ENCODE measurements at places on chromosomes 7 and 10.

DNA sequence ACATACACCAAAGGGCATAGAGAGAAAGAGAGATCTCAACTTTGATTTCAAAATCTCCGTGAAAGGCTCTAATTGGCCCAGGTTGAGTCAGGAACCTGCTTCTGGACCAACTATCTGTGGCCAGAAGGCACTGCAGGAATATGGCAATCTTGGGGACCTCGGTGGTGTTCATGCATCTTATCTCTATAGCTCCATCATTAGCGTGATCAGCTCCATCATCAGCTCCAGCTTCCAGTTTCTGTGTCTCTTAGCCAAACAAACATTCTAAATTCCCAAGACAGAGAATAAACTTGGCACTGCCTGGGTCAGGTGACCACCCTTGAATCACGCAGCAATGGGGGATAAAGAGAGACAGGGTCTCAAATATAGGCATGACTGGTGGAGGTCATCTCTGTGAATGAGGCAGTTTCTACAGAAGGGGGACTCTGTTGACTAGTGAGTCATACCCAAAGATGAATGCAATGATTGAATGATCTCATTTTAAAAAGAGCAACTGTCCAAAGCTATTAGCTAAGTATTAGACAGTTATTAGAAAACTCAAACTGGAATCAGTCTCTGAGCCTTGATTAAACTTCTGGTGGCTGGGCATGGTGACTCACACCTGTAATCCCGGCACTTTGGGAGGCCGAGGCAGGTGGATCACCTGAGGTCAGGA lies 5.4 kb upstream of the NRF1 start:
- DNase-seq = no peak

GRCh38 chr10:103490986-103491314 lies 2.6 kb upstream of the NEURL1 start:
- no peak for DNase-seq

GRCh38 chr7:84790882-84791281 lies 396.0 kb downstream of the SEMA3D start:
- no peak for DNase-seq

GRCh38 chr7:143492799-143493739 lies 15.4 kb downstream of the TAS2R41 start:
- no peak for DNase-seq

- DNase-seq = no peak
Measured at GRCh38 chr7:11710377-11710776, 121.6 kb downstream of the THSD7A start.

DNA sequence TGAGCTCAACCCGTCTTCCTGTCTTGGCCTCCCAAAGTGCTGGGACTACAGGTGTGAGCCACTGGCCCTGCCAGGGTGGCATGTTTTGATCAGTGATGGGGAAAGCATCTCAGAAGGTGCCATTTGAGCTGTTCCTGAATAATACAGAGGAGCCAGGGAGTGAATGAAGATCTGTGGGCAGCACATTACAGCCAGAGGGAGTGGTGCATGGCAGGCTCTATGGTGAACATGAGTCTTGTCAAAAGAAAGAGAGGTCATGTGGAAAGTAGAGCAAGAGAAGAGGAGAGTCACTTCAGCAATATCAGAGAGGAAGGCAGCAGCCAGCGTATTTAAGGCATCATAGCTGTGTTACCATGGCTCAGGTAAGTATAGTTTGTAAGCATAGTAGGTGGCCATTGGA lies 275.7 kb upstream of the LRGUK start:
- DNase-seq = no peak

DNA sequence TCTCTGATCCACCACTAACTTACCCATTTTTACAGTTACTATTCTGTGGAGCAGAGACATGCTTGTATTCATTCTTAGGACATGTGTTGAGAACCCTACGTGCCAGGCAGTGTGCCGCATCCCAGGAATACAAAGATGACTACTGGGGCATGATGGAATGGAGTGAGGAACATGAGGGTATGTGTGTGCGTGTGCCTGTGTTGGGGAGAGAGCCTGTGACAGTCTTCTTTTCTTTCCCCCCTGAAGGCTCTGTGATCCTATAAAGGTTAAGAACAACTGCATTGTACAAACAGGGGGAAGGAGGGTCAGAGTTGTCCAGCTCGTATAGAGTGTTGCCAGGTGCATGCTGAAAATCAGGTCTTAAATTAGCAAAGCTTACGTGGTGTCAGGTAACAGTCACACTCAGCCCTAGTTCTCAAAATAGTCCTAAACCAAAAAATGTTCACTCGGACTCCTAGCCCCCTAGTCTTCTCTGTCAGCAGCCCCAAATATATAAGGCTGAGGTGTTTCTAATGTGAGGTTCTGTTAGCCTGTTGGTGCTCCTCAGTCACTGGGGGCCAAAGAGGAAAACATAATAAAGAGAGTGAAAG lies 161.9 kb downstream of the CELF2 start:
- no peak for DNase-seq

DNA sequence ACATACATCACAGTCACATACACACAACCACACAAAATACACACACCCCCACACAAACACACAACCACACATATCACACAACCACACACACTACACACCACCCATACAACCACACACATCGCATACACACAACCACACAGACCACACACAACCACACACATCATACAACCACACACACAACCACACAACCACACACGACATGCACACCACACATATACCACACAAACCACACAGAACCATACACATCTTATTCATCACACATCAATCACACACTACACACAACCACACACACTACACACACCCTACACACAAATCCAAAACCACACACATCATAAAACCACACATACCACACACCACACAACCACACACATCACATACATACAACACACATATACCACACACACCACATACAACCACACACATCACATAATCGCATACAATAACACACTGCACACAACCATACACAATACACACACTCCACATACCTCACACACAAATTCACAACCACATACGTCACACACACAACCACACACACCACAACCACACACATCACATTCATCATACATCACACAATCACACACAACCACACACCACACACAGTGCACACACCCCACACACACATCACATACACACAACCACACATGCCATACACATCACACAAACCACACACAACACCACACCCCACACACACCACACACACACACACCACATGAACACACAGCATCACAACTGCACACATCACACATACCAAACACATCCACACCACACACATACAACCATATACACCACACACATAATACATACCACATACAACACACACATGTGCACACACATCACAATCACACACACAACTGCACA lies 30.4 kb downstream of the GPRIN2 start:
- DNase-seq = no peak

DNA sequence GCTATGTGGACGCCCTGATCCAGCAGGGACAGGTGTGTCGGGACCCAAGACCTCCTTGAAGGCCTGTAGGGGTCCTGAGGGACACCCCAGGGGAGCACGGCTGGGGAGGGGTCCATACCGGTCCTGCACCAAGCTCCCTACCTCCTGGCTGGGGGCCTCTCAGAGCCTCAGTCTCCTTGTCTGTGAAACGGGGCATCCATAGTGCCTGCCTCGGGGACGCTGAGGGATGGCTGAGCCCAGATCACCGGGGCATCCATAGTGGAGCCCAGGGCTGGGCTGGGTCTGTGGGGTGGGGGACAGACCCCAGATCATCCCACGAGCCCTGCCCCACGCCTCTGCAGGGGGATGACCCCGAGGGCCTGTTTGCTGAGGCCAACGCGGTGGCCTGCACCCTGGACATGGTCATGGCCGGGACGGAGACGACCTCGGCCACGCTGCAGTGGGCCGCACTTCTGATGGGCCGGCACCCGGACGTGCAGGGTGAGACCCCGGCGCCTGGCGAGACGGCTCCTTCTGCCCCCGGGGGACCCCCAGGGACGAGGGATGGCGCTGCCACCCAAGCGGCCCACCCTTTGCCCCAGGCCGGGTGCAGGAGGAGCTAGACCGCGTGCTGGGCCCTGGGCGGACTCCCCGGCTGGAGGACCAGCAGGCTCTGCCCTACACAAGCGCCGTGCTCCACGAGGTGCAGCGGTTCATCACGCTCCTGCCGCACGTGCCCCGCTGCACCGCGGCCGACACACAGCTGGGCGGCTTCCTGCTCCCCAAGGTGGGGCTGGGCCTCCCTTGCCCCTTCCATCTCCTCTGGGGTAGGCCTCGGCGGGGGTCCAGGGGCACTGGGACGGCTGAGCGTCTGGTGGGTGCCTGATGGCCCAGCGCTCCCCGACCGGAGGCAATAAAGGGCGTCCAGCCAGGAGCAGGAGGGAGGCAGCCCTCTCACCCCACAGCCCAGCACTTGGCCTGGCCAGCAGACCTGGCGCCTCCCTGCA lies 4.1 kb downstream of the CYP2W1 start:
- DNase-seq = no peak

DNA sequence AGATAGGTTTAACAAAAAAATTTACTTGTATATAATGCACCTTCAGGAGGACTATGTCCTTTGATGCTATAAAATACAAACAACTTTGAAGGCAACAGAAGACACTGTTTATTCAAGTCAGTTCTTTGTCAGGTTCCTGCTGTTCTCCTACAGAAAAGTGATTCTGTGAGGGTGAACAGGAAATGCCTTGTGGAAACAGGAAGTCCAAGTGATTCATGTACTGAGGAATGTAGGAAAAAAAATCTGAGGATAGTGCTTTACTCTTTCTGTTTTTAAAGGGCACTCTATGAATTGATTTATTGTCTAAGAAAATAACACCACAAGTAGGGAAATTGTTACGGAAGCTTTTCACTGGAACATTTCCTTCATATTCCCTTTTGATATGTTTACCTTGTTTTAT lies 171.9 kb downstream of the HDAC9 start:
- DNase-seq = no peak

DNA sequence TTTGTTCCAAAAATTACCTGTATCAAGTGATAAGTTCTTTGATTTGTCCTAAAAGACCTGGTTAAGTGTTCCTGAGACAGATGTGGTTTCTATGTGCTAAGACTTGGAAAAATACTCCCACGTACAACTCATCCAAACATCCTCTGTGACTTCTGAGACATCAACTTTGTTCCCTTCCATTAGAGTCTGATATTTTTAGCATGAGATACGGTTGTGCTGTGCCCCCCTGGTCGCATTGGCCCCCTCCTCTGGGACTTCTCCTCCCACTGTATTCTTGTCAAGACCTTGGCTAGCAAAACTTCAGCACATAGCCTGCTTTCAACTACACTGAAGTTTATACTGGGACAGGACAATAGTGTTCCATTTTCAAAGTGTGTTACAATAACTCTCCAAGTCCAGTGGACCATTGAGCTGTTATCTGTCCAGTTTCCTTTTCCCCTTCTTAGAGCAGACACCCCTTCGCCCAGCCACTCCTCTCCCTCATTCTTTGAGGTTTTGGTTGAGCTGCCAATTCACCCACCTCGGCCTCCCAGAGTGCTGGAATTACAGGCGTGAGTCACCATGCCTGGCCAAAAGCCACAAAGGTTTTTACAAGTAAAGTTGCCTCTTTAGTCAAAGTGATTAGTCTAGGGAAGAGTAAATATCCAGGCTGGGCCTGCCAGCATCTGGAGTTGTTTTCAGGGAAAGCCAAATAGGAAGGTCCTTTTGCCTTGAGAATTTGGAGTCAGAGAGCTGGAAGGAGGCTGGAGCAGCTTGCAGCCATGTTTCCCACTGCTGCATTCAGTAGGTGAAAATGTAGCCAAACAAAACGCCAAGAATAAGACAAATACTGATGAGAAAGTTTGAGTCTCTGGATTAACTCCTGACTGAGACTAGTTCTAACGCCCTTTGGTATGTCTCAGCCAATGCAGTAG lies 17.8 kb upstream of the PDLIM1 start:
- peak; percentile 60 for DNase-seq

GRCh38 chr7:99392659-99393354 lies 15.6 kb downstream of the PDAP1 start:
- peak; percentile 90 for DNase-seq

DNA sequence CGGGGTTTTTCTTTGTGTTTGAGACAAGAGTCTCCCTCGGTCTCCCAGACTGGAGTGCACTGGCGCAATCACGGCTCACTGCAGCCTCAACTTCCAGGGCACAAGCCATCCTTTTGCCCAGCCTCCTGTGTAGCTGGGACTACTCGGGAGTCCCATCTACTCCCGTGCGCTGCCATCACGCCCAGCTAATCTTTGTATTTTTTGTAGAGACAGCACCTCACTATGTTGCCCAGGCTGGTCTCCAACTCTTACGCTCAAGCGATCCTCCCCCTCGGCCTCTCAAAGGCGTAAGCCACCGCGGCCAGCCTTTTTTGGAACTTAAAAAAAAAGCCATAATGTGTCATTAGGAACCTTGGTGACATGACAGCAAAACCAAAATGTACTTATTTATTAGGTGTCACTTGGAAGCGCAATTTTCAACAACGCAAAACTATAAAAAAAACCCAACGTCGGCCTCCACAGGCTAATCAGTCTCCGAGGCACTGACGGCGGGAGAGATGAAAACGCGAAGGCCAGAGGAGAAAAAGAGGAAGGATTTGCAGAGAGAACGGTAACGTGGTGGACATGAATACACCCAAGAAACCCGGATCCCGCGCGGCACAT lies 911 bp upstream of the HNRNPH3 start:
- DNase-seq = peak; percentile 50

DNA sequence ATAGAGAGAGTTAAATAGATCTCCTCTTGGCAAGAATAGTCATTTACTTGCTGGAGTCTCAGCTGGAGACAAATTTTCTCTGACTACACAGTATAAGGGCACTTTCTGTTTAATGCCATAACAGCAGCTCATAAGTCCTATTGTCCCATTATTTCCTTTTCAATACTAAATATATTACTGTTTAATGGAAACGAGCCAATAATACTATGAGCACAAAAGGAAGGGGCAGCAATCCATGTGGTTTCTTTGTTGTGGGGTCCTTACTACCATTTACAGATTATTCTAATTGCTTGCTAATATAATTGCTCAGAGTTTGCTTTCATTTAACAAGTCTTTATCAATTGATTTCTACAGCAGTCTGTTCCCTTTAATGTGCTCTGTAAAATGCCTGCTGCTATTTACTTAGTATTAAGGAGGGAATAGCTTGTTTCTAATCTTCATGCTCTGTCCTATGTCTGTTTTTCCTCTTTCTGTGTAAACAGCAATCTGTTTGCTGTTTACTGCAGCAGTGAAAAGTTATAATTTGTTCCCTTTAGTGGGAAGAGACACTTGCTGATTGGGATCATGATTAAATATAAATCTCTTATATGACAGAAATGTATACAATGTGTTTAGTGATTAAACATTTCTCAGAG lies 296.2 kb upstream of the SMIM30 start:
- no peak for DNase-seq

- peak; percentile 34 for DNase-seq
Measured at GRCh38 chr10:42975558-42976340, 101.1 kb upstream of the RET start.

- DNase-seq = no peak
Measured at GRCh38 chr10:77351386-77351785, 286.2 kb downstream of the KCNMA1 start.

DNA sequence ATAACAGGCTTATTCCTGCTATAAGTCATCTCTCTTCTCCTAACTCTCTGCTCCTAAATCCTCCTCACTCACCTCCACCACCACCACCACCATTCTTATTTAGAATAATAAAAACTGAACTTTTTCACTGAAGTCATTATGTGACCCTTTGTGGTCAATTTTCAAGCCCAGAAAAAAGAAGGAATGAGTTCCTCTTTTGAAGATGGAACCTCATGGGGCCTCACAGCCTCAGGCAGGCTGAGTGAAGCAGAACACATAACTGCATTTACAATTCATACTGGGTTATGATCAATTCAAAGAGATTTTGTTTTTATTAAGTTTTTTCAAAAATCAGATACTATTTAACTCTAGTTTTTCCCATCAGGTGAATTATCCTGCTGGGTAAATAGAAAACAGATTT lies 29.8 kb downstream of the PNLIPRP3 start:
- no peak for DNase-seq

GRCh38 chr7:49580000-49580399 lies 193.4 kb upstream of the VWC2 start:
- DNase-seq = no peak

Measured in Right ventricle myocardium superior (tissue), 1 donor.